ENCODE measurements at places on chromosomes 1 and 21.

DNA sequence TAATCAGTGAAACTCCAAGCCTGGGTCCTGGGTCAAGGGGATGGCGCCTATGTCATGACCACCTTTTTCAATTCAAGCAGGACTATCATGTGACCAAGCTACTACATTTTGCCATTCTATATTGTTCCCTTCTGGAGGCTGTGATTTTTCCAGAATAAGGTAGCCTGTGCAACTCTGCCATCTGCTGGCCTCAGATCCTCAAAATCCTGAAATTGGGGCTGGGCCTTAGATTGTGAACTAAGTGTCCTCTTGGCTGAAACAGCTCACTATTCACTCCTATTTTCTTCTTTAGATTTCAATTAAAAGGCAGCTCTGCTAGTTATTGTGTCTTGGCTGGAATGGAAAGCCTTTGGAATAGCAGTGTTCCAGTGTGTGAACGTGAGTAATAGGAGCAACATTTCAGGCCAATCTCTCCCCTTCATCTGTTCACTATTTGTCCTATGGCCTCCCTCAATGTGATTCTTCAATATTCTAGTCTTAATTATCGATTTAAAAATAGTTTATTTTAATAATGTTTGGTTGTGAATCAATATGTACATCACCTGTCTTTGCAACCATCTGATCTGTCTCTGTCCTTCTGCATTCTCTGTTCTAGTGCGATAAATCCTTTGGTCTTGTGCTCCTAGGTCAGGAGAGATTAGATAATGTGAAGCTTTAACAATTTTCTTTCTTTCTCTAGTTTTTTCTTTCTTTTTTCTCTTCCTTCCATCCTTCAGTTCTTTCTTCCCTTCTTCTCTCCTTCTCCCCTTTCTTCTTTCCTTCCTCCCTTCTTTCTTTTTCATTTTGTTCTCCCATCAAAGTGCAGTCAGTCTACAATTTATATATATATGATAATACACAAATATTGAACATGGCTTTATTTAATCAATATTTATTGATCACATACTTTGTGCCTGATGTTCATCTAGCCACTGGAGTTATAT, 69.8 kb downstream of the CR1 start:
- DNase-seq = peak; percentile 27

DNA sequence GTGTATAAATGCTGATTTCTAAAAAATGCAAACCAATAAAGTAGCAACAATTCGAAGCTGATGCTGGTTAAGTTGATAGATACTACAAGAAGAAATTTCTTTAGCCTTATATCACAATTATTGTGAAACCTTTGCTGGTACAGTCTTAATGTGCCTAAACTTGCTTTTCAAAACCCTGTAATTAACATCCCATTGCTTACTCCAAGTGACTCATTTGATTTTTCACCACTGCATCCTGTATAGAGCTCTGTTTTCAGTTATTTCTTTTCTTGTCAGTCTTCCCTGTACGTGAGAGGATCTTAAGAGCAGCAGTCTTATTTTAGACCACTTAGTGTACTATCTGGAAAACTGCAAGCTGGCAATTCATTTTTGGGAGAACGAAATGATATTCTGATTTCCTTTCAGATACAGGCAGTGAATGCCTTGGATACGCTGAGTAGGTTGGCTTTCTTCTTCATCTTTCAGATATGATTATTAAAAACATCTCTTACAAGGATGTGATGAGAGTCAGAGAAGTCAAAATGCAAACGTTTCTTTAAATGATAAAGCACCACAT, 210.3 kb downstream of the KCTD3 start:
- no peak for DNase-seq

DNA sequence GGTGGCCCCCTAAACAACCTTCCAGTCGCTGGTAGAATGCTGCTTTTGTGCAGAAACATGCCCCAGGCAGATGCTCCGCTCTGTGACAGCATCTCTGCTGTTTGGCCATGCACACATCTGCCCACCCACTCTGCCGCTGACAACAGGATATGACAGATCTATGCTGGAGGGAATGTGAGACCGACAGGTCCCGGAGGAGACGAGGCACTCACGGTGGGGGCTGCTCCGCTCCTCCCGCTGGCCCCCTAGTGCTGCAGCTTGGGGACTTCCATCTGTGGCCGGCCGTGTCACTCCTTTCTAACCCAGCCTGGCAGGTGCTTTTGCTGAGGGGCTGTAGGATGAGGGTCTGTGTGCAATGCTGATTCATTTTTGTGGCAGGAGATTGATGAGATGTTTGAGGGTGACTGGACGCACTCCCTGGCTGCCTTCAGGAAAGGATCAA, 49.1 kb upstream of the DMRTB1 start:
- DNase-seq = no peak

GRCh38 chr1:201356236-201356635, 21.2 kb downstream of the TNNT2 start:
- DNase-seq = no peak

- no peak for DNase-seq
Observed at GRCh38 chr1:180150982-180151381, 3.7 kb upstream of the QSOX1 start.

- DNase-seq = no peak
Observed at GRCh38 chr1:215111916-215112315, 29.4 kb downstream of the KCNK2 start.

DNA sequence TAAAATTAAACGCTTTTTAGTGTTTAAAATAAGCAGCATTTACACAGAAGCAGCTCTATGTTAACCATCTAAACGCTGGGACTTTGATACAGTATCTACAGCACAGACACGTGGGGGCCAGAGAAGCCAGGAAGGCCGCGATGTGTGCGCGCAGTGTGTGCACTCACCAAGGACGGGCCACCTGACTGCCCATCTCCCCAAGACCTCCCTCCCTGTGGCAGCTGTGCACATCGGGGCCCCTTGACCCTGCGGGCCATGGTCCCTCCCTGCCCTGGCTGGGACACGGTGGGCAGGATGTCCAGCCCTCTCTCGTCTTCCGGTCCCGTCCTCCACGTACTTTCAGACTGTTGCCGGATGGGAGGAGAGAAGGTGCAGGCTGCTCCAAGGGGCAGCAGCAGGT, 4.2 kb downstream of the TAS1R3 start:
- no peak for DNase-seq

- no peak for DNase-seq
Observed at GRCh38 chr1:167797015-167797414, 75.2 kb downstream of the MPZL1 start.

DNA sequence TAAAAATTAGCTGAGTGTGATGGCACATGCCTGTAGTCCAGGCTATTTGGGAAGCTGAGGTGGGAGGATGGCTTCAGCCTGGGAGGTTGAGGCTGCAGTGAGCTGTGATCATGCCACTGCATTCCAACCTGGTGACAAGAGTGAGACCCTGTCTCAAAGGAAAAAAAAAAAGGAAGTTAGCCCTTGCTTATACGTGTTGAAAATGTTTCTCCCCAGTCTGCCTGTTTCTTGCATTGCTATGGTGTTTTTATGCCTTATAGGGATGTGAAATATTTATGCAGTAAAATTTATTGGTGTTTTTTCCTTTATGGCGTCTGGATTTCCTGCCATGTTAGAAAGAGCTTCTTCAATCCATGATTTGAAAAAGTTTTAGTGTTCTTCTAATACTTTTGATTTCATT, 3.6 kb upstream of the RERE start:
- no peak for DNase-seq

DNA sequence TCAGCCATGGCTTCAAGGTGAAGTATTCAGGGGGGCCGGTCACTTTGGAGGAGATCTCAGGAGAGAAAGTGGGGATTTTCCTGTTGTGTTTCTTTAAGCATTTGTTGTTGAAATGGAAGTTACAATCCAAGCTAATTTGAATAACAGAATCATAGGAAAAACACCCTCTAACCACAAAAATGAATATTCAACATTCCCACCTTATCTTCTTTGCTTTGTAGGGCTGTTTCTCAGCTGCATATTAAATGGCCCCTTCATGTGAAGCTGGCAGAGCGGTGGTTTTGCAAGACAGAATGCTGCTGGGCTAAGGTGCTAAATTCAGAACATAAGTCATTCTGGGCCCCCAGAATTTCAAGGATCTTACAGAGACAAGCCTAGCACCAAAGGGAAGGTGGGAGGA, 279.0 kb downstream of the RRAGC start:
- no peak for DNase-seq

DNA sequence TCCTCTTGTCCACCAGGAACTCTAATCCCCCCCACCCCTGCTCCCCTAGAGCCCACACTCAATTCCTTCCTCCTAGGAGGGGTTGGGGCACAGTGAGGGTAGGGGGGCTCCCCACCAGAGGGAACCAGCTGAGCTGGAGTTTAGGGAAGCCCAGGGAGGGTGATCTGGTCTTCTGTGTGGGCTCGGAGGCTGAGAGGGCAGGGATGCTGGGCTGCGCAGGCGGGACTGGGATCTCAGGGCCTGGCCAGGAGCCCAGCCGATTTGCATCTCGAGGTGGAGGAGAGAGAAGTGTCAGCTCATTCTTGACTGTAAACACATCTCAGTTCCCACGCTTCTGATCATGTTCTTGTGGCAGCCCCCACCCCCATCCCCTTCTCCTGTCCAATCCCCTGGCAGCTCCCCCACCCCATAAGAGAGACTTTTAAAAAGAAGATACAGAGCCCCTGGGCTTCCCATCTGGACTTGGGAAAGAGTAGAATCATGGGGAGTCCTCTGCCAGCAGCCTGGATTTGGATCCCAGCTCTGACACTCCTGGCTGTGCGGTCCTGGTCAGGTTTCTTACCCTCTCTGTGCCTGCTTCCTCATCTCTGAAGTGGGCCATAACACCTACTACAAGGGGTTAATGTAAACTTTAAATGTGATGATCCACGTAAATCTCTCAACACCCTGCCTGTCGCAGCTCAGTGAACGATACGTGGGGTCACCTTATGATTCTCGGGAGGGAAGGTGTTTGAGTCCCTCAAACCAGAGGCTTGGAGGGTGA, 6.6 kb downstream of the PEAR1 start:
- DNase-seq = peak; percentile 68

GRCh38 chr1:43931711-43932660, 1.6 kb upstream of the ARTN start:
- no peak for DNase-seq

DNA sequence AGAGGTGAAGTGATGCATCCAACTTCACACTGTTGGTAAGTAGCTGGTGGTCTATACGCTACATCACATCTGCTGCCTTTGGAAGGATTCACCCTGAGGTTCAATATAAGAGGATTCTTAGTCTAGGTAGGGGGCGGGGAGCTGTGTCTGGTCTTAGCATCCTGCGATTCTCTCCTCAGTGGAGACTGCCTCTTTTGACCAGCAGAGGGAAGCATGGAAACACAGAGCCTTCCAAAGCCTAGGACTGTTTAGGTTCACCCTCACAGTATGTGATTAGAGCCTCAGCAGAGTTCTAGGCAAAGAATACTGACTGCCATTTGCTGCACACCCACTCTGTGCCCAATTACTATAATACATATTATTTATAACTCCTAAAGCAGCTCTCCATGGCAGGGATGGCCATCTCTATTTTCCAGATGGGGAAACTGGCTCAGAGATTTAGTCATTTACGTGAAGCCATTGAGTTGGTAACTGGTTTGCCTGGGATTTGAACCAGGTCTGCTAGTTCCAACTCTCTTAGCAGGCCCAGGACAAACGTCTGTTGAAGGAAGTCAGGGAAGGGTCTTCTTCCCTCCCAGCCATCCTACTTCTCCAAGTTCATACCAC, 28.9 kb upstream of the EFCAB14 start:
- DNase-seq = peak; percentile 63

DNA sequence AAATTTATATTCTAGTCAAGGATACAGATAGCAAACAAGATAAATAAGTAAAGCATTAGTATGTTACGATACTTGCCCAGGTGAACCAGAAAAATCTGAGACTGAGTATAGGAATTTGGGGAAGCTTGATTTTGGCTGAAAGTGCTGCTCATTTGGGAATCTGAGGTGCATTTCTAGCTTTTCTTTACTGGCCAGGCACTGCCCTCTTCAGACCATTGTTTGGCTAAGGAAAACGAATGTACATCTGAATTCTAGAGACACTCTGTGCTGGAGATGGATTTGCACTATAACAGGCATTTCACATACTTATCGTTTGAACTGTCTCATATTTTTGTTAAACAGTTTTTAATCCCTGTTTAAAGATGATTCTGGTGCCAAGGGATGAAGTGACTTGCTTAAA, 23.4 kb downstream of the ARID1A start:
- DNase-seq = no peak

GRCh38 chr21:15255763-15256162, 191.0 kb upstream of the NRIP1 start:
- no peak for DNase-seq

Data from RPMI8226 (cell line).